ENCODE measurements at places on chromosomes 2 and 18.
A peak's percentile ranks its signal among the peaks of the same experiment; 100 is the strongest.

GRCh38 chr2:148721520-148721931 is 77.0 kb downstream of the EPC2 start:
- no peak for DNase-seq

- peak; percentile 86 for DNase-seq
Observed at GRCh38 chr2:126657148-126657635, 1.2 kb downstream of the GYPC start.

GRCh38 chr2:234305846-234306245 is 191.0 kb downstream of the ARL4C start:
- no peak for DNase-seq

GRCh38 chr2:233426619-233427342 is 72.5 kb downstream of the DGKD start:
- DNase-seq: peak; percentile 61

DNA sequence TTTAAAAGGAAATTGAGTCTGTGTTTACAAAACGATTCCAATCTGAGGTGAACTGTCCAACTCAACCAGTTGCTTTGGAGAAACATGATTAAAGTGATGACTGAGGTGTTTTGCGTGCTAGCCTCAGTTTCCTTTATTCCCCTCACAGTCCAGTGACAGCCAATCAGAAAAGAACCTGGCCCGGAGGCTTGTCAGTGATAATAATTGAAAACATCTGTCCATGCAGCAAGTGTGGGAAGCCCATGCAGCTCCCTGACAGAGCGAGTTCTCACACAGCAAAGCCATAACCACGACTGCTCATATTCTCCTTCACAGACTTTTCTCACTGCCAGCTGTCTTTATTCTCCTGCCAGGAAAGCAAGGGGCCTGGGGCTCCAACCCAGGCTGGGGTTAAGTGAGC is 613.4 kb downstream of the ARHGAP15 start:
- peak; percentile 23 for DNase-seq

GRCh38 chr18:67010919-67011318 is 407.0 kb upstream of the CDH19 start:
- DNase-seq: no peak

- DNase-seq: no peak
Observed at GRCh38 chr2:162185541-162186232, 33.6 kb upstream of the GCG start.

DNA sequence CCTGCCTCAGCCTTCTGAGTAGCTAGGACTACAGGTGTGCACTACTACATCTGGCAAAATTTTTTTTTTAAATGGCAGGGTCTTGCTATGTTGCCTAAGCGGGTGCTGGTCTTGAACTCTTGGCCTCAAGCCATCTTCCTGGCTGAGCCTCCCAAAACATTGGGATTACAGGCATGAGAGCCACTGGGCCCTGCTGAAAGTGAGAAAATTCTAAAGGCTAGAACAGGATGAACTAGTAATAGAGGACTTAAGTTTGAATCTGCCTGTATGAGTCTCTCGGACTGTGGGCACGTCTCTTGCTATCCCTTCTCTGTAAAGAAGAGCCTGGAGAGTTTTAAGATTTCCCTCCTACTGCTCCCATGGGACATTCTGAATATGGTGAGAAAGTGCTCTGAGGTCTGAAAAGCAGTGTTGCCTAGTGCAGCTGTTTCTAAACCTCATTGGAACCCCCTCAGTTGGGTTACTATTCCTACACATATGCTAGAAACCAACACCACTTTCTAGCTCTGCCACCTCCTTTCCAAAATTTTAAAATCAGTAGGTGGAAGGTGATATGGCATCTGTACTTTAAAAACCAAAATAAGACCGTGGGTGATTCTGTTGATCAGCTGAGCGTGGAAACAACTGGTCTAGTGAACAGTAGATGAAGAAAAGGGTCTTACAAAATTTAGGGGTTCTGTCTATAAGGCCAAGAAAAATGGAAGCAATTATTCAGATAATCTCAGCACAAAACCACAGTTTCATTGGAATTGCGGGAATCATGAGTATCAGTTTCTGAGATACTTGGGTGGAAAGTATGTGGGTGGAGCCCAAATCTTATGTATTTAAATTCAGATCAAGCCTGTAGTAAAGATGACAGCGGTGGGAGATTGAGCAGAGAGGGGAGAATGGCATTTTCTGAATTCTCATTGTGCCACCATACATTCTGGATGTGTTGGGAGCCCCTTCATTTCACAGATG is 259.8 kb upstream of the CXCR4 start:
- no peak for DNase-seq

DNA sequence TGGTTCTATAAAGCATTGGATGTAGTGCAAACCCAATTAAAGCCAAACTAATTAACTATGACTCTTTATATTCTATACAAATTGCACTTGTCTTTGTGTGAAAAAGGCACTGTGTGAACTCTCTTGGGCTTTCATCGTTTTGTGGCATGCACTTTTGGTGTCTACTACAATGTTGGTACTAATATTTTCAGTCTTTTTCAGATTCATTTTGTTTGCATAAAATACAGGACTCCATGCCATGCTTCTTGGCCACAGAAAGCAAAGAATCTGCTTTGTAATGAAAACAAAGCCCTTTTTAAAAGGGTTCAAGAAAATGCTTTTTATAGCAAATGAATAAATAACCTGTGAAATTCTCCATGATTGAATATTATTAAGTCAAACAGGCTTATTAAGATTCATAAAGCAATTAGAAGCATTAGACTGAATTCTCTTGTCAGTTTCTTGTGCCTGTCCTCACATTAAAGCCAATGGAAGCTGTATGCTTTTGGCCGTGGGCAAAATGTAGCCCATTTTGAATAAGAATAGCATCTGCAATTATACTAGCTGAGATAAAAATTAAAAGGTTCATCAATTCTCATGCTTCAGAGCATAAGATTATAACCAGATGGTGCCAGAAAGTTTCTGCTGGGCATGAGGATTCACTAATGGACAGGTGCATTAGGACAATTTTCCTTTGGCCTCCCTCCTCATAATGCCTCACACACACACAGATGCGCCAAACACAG is 1665.2 kb downstream of the SUCLG1 start:
- DNase-seq: no peak

- peak; percentile 9 for DNase-seq
Observed at GRCh38 chr18:12520442-12520992, 112.8 kb downstream of the PRELID3A start.

DNA sequence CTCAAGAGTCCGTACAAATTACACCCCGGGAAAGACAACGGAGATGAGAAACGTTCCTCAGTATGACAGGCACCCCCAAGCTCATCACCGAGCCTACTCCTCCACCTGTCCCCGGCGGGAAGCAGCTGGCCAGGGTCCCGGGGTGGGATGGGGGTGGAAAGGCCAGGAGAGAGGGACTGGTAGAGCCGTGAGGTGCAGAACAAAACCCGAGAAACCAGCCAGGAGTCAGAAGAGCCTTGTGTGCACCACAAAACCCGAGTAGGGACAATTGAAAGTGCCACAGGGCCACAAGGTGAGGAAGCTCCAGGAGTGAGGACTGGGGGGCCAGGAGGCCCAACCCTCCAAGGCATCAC is 75.5 kb upstream of the SALL3 start:
- DNase-seq: no peak

GRCh38 chr2:132668189-132668823 is 1.7 kb downstream of the LYPD1 start:
- no peak for DNase-seq

- DNase-seq: peak; percentile 71
Observed at GRCh38 chr2:75627902-75628504, 18.6 kb upstream of the MRPL19 start.

GRCh38 chr2:28389399-28390240 is 3.0 kb upstream of the FOSL2 start:
- DNase-seq: no peak

DNA sequence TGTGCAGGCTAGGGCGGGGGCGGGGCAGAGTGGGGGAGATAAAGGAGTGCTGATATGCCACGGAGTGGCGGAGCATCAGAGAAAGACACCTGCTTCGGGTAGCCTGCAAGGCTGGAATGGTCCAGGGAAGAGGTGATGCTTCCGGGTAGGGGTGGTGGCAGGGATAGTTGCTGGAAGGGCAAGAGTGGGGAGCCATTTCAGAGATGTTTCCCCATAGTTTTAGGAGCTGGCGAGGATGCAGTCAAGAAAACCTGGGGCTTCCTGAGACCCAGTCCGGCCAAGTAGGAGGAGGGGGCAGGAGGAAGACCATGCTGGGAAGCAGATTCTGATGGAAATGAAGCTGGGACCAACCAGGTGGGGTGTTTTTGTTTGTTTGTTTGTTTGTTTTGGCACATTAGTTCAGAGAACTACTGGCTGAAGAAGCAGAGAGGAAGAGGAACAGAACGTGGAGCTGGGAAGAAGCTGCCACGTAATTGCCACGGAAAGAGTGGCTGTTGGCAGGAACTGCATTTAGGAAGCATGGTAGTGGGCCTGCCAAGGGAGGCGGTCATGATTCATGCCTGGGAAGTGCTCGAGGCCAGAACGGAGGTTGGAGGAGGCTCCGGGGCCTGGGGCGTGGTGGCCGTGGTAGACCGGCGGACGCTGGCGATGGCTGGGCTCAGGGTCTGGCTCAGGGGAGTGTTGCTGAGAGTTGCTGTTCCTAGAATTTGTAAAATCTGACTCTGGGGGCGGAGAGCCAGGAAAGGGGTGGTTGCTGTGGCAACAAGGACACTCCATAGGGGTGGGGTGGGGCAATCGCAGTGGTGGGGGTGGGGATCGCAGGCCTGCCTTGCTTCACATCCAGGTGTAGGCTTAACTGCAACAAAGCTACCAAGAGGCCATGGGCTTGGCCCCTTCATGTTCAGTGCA is 8.6 kb upstream of the INPP5D start:
- DNase-seq: peak; percentile 54

- DNase-seq: no peak
Observed at GRCh38 chr18:60277855-60278480, 94.6 kb downstream of the MC4R start.

- DNase-seq: peak; percentile 3
Observed at GRCh38 chr2:209496586-209496982, 72.7 kb downstream of the MAP2 start.

- no peak for DNase-seq
Observed at GRCh38 chr2:175441181-175441761, 259.8 kb upstream of the ATP5MC3 start.

DNA sequence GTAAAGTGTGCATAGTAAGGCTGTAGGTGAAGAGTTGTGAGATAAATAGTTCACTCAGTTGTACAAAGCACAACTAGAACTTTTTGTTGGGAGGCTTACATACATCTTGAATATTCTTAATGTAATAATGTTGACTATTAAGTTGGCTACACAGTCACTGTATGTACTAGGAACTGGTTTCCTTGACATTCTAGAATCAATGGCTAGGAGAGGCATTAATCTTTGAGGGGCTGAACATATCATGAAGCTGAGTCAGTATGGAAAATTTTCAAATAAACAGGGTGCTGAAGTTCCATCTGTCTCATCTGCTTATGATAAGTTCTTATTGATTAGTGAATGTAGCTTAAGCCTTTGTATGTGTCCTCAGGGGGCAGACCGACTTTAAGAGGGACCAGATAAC is 23.4 kb downstream of the METTL21A start:
- DNase-seq: no peak

GRCh38 chr18:63161761-63162195 is 157.8 kb downstream of the BCL2 start:
- DNase-seq: peak; percentile 81

DNA sequence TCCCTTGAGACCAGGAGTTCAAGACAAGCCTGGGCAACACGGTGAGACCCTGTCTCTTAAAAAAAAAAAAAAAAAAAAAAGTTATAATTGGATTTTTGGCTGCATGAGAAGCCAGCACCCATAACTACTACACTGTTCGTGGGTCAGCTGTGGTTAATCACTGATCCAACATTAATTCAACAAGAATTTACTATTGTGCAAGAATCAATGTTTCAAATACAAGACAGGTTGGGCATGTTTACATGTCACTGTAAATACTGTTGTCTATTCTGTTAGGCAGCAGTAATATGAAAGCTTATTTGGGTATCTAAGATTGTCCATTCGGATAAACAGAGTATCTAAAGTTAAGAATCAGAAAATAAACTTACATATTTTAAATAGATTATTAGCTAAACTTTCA is 62.3 kb downstream of the ESCO1 start:
- no peak for DNase-seq

GRCh38 chr2:40955042-40955441 is 503.2 kb upstream of the SLC8A1 start:
- DNase-seq: no peak

DNA sequence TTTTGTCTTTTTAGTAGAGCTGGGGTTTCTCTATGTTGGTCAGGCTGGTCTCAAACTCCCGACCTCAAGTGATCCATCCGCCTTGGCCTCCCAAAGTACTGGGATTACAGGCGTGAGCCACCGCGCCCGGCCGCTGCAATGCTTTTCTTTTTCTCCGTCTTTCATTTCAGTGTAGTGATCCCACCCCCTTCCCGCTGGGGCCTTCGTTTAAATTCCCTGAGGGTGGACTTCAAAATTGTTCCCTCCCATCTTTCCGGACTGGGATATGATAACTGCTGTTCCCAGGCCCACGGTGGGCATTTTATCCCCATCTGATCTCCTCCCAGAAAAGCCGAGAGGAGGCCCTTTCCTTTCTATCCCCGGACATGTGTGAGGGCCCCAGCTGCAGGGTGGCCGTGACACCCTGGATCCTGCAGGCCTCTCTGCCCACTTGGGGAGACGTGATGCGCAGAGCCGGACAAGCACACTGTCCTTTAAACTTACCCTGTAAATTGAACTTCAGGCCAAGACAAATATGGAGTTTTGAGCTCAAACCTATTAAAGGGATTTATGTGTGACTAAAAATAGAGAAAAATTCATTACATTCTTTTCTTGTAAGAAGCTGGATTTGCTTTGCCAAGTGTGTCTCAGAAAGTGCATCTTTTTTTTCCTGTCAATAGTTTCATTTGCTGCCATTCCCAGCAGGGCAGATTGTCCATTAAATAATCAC is 54.5 kb upstream of the AFF3 start:
- no peak for DNase-seq

DNA sequence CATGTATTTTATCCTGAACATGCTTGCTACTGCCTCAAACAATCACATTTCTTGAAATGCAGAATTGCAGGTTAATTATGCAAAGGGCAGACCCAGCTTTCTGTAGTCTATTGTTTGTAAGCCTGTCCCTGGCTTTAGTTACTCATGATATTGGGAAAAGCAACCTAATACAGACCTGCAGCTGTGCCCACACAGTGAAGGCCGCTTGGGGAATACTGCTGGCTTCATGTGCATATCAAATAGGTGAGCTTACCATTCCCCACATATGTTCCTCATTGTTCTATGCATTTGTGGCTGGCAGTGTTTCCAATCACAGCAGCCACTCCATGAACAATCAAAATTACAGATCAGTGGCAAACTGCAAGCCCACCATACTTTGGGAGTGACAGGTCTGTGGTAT is 186.3 kb downstream of the TMEM163 start:
- no peak for DNase-seq

- DNase-seq: no peak
Observed at GRCh38 chr2:238930216-238930615, 82.3 kb downstream of the TWIST2 start.

Data from AG08396 (cell line).